NCI-H2227 treated with DMSO at 0.1 percent for 48 hours (cell line): ENCODE measurements at places on chromosomes 12 and 14.

DNA sequence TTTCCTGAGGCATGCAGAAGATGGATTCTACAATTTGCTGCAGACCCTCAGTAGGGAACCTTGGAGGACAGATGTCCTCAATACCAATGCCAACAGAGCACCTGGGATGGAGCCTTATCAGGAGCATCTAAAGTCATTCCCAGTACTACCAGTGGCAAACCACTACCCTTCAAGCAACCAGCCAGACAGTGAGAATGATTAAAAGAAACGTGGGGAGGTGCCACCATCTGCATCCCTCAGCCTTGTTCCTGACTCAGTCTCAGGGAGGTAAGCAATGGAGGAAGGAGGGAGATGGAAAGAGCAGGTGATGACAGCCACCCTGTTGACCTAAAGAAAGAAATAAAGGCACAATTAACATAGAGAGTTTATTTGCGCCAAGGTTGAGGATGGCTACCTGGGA, 175.2 kb upstream of the GRIN2B start:
- no peak for DNase-seq

DNA sequence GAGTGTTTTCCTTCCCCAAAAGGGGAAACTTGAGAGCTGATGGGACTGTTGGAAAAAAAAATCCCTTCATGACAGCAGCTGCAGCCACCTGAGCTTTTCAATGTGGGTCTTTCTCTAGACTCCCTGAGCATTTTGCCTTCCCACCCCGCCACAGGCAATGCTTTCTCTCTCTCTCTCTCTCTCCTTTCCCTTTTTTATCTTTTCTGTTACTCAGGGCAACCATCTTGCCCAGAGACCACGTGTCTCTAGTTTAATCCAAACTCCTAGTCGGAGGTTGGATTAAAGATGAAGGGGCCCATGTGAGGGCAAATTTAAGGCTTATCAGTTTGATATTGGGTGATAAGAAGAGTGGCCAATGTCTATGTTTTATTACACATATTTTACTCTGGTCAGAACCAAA, 25.9 kb upstream of the B4GALNT1 start:
- no peak for DNase-seq

DNA sequence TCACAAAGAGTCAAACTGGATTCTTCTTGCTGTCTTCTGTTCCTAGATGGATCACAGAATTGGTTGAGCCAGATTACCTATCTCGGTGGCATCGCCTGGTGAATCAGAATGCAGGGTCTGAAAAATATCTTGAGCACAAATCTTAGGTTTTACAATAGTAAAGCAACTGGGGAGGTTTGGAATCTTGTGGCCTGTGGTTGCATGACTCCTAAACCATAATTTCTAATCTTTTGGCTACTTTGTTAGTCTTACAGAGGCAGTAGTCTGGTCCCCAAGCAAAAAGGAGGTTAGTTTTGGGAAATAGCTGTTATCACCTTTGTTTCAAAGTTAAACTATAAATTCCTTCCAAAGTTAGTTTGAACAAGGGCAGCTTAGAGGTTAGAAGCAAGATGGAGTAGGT, 1488.5 kb upstream of the FLRT2 start:
- no peak for DNase-seq

- DNase-seq, result no peak
These were observed 1193.7 kb downstream of the GALC start for GRCh38 chr14:86799244-86799647.

GRCh38 chr12:115382681-115383080, 698.7 kb upstream of the TBX3 start:
- no peak for DNase-seq

DNA sequence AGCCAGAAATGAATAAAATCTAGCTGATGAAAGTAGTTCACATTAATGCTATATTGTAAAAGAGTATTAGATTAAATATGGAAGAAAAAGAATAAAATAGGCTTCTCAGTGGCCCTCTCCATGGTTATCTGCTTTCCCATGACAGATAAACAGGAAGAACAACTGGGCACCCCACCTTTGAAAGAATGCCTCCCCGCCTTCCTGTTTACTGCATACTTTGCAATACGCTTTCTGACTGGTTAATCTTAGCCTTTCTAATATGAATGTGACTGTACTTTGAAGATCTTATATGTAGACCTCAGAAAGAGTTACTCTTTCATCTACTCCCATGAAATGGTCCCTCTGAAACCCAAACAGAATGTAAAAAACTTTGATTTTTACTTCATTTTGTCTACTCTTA, 34.1 kb upstream of the DAAM1 start:
- no peak for DNase-seq

- no peak for DNase-seq
These were observed 339.5 kb downstream of the PDZRN4 start for GRCh38 chr12:41527534-41528116.

- no peak for DNase-seq
These were observed 204.3 kb downstream of the KIF26A start for GRCh38 chr14:104342435-104343293.

DNA sequence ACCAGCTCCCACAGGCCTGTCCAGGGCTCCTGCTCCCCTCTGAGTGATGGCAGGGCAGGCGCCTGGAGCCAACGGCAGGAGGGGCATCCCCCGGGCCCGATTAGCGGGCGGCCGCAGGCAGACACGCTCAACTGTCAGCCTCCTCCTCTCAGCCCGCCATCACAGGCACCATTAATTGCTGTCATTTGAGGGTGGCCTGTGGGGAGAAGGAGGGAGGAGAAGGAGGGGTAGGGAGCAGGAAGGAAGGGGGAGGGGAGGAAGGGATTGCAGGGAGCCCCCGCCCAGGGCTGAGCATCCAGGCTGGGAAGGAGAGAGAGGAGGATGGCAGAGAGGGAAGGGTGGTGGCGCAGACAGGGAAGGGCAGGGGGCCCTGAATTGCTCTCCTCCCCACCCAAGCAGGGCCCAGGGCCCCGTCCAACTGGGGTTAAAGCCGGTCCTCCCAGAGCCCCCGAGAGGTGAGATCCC, 36.1 kb downstream of the NCOR2 start:
- DNase-seq, result peak; percentile 87

DNA sequence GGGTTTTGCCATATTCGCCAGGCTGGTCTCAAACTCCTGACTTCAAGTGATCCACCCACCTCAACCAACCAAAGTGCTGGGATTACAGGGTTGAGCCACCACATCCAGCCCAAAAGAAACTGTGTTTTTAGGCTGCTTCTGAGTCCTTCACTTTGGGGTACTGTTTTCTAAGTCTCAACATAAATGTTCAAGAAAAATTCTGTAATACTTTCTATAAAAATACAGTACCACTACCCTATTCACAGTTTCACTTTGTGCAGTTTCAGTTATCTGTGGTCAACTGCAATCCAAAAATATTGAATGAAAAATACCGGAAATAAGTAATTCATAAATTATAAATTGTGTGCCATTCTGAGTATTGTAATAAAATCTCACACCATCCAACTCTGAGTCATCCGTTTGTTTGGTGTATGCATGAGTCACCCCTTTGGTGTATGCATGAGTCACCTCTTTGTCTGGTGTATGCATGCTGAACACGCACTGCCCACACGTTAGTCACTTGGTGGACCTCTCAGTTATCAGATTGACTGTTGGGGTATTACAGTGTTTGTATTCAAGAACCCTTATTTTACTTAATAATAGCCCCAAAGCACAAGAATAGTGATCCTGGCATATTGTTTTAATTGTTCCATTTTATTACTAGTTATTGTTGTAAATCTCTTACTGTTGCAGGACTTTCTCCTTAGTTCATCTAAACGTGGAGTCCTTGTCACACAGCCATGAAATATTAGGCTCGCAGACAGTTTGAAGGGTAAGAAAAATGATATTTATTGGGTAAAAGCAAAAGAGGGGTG, 190.2 kb downstream of the FSCB start:
- no peak for DNase-seq

- no peak for DNase-seq
These were observed 70.7 kb downstream of the CMKLR1 start for GRCh38 chr12:108268397-108268796.

- no peak for DNase-seq
These were observed 710 bp downstream of the MTA1 start for GRCh38 chr14:105420101-105420973.

- no peak for DNase-seq
These were observed 24.1 kb upstream of the RAB35 start for GRCh38 chr12:120140603-120141002.

DNA sequence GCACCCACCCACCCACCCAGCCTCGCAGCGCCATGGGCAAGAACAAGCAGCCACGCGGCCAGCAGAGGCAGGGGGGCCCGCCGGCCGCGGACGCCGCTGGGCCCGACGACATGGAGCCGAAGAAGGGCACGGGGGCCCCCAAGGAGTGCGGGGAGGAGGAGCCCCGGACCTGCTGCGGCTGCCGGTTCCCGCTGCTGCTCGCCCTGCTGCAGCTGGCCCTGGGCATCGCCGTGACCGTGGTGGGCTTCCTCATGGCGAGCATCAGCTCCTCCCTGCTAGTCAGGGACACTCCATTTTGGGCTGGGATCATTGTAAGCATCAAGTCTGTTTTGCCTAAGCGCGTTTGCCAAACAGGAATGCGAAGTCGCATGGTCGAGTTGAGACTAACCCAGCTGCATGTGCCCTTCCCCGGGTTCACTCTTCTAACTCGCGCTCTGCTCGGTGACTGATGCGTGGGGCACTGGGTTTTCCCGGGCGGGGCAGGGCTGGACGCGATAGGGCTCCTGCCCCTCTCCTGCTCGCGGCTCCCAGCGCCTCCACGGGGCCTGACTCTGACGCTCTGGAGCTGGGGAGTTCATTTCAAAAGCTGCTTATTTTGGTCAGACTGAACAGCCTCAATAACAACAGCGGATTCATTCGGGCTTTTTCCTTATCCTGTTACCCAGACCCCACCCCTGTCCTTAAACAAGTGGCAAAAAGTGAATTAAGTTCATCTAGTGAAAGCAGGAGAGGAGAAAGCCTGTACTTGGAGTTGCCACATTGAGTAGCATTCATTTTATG, 458 bp downstream of the SSPN start:
- DNase-seq, result no peak

DNA sequence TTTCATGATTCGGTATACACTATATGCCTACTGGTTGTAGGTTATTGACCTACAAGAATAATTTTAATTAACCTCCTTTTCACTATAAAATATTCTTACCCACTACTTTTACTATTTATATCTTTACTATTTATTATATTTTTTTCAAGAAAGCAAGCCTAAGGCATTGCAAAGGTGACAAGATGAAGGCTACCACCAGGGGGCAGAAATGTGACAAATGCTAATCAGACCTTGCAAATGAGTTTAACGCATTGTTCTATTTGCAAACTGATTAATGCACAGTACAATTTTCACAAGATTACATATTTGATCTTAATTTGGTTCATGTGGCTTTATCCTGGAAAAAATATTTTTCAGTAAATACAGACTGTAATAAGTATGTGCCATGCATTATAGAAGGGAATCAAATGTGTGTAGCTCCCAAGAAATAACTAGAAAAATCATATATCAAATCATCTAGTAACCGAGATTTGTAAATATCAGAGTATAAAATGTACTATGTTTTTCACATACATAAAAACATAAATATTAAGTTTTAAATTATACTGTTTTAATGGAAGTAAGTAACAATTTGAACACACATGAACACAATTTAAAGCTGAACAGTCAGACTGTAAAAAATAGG, 107.0 kb downstream of the ADAMTS20 start:
- DNase-seq, result no peak

DNA sequence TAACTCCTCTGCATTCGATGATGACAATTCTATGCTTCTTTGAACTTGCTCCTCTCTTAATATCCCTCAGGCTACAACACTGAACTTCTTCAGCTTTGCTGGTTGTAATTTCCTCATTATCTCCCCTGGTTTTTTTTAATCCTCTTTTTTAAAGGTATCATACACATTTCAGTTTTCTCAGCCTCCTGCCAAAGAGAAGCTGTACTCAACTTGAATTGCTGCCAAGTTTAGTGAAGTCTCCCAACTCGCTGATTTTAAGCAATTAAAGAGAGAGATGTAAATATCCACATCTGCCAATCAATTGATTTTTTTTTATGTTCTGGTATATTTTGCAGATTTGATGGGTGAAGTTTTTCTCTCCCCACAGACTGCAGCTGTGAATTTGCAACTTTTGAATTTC, 817.8 kb downstream of the GALC start:
- no peak for DNase-seq

DNA sequence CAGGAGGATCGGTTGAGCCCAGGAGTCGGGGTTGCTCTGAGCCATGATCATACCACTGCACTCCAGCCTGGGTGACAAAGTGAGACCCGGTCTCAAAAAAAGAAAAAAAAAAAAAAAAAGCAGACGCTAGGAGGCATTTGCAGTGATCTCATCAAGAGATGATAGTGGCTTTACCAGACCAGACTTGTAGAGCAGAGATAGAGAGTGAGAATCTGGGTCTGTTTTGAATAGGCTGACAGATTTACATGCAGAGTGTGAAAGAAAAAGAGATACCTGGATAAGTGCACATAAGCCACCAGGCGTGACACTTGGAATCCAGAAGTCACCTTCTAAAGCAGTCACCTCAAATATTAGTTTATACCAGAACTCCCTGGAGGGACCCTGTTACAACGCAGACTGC, 21.1 kb upstream of the FLRT2 start:
- no peak for DNase-seq

GRCh38 chr14:84671776-84672175, 858.2 kb upstream of the FLRT2 start:
- DNase-seq, result no peak

GRCh38 chr12:113061061-113061694, 4.6 kb downstream of the DTX1 start:
- no peak for DNase-seq

- DNase-seq, result no peak
These were observed 8.8 kb downstream of the P2RX4 start for GRCh38 chr12:121218588-121219352.

DNA sequence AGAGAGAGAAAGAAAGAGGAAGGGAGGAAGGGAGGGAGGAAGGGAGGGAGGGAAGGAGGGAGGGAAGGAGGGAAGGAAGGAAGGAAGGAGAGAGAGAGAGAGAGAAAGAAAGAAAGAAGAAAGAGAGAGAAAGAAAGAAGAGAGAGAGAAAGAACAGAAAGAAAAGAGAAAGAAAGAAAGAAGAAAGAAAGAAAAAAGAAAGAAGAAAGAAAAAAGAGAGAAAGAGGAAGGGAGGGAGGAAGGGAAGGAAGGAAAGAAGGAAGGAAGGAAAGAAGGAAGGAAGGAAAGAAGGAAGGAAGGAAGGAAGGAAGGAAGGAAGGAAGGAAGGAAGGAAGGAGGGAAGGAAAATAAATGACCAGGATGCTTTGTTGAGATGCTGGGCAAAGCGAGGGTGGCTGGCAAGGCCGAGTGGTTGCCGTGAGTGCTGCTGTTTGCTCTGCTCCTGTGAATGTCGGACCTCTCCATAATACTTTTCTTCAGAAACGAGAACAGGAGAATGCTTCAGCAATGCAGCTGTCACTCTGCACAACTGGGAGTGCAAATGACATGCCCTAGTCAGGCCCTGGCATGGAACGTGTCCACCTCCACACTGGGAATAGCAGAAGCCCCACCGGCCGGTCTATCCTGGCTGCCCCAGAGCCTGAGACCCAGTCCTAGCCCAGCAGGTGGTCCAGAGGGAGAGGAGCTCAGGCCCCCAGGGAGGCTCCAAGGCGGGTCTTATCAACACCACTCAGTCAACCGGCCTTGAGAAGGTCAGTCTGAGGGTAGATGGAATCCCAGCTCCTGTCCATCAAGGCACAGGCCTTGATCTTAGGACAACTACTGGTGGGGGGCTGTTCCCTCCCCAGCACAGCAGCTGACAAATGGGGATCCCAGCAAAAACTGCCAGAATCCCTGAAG, 25.1 kb upstream of the EIF5 start:
- no peak for DNase-seq
